ENCODE measurements at places on chromosomes 4 and X. TPM values are rescaled to one million over a fixed set of nuclear protein-coding genes. Genes with fewer than 3 reads are reported as not detected.

PPEF1 gene
- total RNA-seq = not detected

CFAP99 gene
- total RNA-seq = under 0.01 TPM

PNMA3 gene
- not detected for total RNA-seq

RNF212 gene
- 0.72 TPM for total RNA-seq

ADH1A gene
- total RNA-seq = not detected

TRPC5OS gene
- not detected for total RNA-seq

CDKL2 gene
- 0.29 TPM for total RNA-seq

PCYT1B gene
- total RNA-seq = under 0.01 TPM

CC2D2A gene
- total RNA-seq = 18.8 TPM

TBC1D25 gene
- 11.8 TPM for total RNA-seq

TMEM150C gene
- not detected for total RNA-seq

SPATA18 gene
- 24.5 TPM for total RNA-seq

RTL9 gene
- 0.57 TPM for total RNA-seq

CRMP1 gene
- under 0.01 TPM for total RNA-seq

LAGE3 gene
- total RNA-seq = 20.4 TPM

FAM53A gene
- total RNA-seq = 1.7 TPM

Measured in placental pericyte (primary cell).